AML-193 (cell line): ENCODE measurements at places on chromosomes 3 and 15.
A peak's percentile ranks its signal among the peaks of the same experiment; 100 is the strongest.

- peak; percentile 38 for DNase-seq
Measured at GRCh38 chr3:158460926-158461325, 110.1 kb upstream of the MLF1 start.

- DNase-seq: no peak
Measured at GRCh38 chr15:65071381-65071811, 3.6 kb upstream of the RASL12 start.

- no peak for DNase-seq
Measured at GRCh38 chr3:50427217-50427616, 67.9 kb upstream of the TMEM115 start.

GRCh38 chr3:161914703-161915417 lies 418.3 kb downstream of the OTOL1 start:
- no peak for DNase-seq

- no peak for DNase-seq
Measured at GRCh38 chr15:71116942-71117341, 1.7 kb downstream of the THSD4 start.

- DNase-seq: no peak
Measured at GRCh38 chr3:330494-331115, 134.0 kb downstream of the CHL1 start.

GRCh38 chr3:146154316-146154715 lies 6.7 kb downstream of the PLOD2 start:
- no peak for DNase-seq

DNA sequence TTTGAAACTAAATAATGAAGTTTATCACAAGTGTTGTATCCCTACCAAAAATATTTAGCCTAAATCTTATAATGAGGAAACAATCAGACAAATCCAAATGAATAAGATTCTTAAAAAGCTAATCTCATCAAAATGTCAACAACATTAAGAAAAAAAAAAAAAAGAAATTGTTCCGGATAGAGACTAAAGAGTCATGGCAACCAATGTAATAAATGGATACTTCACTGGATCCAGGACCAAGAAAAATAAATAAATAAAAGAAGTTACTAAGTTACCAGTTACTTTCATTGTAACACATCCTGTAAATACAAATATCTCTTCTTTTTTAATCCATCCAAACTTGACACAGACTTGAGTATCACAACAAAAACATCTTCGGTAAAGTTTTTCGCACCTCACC lies 607 bp downstream of the MRPL47 start:
- peak; percentile 60 for DNase-seq

- no peak for DNase-seq
Measured at GRCh38 chr15:41848631-41849030, 10.0 kb downstream of the PLA2G4B start.

DNA sequence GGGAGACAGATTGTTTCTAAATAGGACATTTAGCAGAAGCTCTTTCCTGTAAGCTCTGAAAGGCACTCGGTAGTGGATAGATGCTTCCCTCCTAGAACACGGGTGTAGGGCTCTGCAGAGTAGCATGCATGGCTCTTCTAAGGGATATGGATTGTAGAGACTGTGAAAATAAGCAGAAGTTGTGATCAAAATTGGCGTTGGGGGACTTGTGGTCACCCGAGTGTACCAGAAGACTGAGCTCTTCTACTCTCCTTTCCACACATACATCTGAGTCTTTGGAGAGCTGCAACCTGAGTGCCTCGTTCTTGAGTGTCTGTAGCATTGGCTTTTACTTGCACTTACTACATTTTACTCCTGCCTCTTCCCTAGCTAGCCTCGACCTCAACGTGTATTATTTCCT lies 197.7 kb downstream of the LPP start:
- DNase-seq: no peak

GRCh38 chr15:88747631-88748030 lies 55.6 kb upstream of the ACAN start:
- DNase-seq: no peak

DNA sequence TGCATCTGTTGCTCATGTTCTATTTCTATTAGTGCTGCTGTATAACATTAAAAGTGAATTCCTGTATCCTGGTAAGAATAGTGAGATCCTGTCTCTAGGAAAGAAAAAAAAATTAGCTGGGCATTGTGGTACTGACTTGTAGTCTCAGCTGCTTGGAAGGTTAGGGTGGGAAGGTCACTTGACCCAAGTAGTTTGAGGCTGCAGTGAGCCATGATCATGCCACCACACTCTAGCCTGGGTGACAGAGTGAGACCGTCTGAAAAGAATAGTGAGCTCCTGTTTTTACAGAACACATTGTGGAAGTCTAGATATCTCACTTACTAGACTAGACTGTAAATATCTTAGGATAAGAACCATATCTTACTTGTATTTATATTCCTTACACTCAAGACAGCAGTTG lies 4.6 kb downstream of the ATP11B start:
- DNase-seq: no peak

DNA sequence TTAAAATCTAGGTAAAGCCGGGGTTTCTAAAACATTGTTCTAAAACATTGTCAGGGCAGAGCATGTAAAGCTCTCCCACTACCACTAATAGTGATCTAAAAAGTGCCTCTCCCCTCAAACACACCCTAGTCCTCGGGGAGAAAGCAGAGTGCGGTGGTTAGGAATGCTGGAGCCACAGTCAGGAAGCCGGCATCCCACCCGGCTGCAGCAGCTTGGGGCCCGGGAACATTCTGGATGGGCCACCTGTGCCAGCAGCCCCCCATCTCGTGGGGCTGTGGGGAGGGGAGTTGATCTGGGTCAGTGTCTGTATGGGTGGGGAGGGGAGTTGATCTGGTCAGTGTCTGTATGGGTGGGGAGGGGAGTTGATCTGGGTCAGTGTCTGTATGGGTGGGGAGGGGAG lies 176.9 kb downstream of the APBA2 start:
- no peak for DNase-seq

GRCh38 chr3:39900462-39901002 lies 91.1 kb downstream of the MYRIP start:
- no peak for DNase-seq

DNA sequence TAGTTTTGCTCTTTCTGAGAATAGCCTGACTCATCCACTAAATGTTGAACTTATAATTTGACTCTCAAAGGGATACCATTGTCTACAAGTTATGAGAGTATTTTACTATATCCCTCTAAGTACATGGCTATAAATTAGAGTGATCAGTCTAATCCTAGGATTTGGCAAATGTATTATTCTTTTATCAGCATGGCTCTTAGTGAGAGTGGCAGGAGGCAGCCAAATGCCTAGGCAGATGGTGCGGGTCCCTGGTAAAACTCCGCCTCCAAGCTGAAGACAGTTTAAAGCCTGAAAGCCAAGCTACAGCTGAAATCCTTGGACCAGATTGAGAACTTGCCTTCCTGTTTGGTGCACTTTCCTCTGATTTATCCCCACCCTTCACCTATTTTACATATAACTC lies 631.8 kb downstream of the SQOR start:
- no peak for DNase-seq

- no peak for DNase-seq
Measured at GRCh38 chr15:94324835-94325767, 93.7 kb downstream of the MCTP2 start.

GRCh38 chr3:132641837-132642538 lies 17.6 kb downstream of the ACAD11 start:
- DNase-seq: peak; percentile 79

GRCh38 chr3:159025733-159026132 lies 223.9 kb downstream of the MFSD1 start:
- no peak for DNase-seq

DNA sequence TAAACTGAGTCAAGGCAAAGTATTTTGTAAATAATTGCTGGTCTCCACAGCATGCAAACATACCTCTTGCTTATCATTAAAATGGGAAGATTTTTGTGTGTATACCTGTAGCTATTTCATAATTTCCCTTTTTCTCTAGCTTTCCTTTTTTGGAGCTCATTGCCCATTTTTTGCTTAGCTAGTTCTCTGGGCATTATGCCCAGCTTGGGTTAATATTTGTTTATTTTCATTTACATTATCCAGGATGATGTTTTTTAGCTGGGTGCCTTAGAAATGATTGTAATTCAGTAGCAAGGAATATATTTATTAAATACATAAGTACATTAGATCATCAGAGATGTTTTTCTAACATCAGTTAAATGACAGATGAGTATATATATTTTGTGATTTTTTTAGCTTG lies 1271.7 kb upstream of the GBE1 start:
- no peak for DNase-seq

- DNase-seq: no peak
Measured at GRCh38 chr3:103381296-103382079, 946.7 kb downstream of the ZPLD1 start.

- DNase-seq: no peak
Measured at GRCh38 chr15:100202309-100202960, 139.3 kb downstream of the ADAMTS17 start.

- DNase-seq: no peak
Measured at GRCh38 chr3:128489927-128490649, 2.9 kb downstream of the GATA2 start.

DNA sequence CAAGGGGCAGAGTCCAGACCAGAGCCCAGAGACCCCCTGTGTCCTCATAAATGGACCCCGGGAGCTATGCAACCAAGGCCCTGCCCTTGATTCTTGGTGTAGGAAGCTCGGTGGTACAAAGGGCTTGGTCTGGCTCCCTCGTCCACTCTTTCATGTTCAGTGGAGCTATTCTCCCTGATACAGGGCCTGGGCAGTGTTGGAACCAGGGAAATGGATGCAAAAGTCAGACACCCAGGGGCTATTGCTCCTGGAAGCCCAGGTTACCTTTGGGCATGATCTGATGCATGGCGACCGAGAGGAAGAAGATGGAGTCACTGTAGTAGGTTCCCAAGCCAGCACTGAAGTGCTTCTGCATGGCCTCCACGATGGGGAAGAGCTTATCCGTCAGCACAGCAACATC lies 44.5 kb downstream of the XXYLT1 start:
- DNase-seq: no peak

DNA sequence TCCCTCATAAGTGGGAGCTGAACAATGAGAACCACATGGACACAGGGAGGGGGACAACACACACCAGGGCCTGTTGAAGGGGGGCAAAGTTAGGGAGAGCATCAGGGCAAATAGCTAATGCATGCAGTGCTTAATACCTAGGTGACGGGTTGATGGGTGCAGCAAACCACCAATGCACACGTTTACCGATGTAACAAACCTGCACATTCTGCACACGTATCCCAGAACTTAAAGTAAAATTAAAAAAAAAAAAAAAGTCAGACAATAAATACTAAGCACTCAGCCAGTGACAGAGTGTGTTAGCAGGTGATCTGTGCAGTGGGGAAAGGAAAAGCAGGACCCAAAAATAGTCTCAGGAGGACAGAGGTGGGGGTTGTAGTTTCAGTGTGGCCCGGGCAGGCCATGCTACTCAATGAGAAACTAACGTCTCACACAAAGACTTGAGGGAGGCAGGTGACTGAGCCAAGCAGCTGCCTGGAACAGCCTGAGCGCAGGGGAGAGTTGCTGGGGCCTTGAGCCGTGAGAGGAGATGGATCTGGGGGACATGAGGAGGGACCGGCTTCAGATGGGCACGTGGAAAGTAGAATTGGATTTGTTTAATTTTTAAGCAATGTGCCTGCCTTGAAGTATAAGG lies 18.4 kb downstream of the ANKDD1A start:
- DNase-seq: no peak

GRCh38 chr3:162353414-162353813 lies 856.8 kb downstream of the OTOL1 start:
- peak; percentile 25 for DNase-seq

- DNase-seq: no peak
Measured at GRCh38 chr3:5185093-5185673, 2.3 kb upstream of the EDEM1 start.

DNA sequence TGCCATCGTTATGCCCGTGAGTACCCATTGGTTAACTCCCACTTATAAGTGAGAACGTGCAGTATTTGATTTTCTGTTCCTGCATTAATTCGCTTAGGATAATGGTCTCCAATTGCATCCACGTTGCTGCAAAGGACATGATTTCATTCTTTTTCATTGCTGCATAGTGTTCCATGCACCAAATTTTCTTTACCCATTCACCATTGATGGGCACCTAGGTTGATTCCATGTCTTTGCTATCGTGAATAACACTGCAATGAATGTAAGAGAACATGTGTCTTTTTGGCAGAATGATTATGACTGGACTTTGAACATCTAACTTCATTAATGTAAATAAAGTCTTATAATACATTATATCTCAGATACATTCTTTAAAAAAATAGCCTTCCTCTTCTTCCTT lies 169.6 kb upstream of the CDIN1 start:
- no peak for DNase-seq

DNA sequence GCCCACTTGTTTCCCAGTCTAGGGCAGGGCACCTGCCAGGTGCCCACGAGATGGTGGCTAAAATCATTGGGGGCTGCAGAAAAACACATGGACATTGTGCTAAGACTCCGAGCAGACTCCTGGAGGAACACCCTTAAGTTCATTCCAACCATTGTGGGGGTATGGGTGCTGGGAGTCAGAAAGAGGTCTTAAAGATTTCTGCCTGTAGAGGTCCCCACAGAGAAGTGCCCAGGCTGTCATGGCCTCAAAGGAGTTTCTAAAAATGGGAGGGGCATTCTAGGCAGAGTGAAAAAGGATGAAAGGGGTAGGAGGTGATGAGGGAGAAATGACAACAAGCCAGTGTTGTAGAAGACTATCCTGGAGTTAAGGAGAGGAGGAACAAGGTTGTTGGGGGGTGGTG lies 17.1 kb downstream of the RBP1 start:
- DNase-seq: no peak

DNA sequence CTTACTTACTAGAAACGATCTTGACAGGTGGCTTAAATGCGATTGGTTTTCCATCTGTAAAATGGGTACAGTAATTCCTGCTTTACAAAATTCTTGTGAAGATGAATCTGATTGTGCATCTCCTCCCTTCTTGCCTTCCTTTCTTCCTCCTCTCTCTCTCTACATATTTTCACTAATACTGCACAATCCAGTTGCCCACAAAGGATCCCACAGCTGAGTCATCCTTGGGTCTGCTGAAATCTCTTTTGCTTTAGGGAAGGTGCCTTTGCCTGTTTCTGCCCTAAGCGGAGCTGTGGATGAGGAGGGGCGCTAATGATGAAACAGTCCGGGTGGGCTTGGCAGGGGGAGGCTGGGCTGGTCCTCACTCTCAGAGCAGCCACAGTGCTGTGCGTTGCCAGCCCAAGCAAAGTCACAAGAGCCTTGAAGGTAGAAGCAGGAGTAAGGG lies 46.1 kb downstream of the AMOTL2 start:
- no peak for DNase-seq

- no peak for DNase-seq
Measured at GRCh38 chr3:62835554-62836236, 39.5 kb downstream of the CADPS start.

- DNase-seq: no peak
Measured at GRCh38 chr3:42712688-42713372, 10.2 kb upstream of the HHATL start.

- DNase-seq: peak; percentile 23
Measured at GRCh38 chr3:31695280-31696008, 162.7 kb downstream of the STT3B start.
